DND-41 (cell line): ENCODE measurements at places on chromosomes 5 and 9.

GRCh38 chr9:98491828-98492227, 216.9 kb downstream of the GABBR2 start:
- DNase-seq, result no peak

GRCh38 chr5:94815313-94816039, 197.0 kb downstream of the SLF1 start:
- no peak for DNase-seq

DNA sequence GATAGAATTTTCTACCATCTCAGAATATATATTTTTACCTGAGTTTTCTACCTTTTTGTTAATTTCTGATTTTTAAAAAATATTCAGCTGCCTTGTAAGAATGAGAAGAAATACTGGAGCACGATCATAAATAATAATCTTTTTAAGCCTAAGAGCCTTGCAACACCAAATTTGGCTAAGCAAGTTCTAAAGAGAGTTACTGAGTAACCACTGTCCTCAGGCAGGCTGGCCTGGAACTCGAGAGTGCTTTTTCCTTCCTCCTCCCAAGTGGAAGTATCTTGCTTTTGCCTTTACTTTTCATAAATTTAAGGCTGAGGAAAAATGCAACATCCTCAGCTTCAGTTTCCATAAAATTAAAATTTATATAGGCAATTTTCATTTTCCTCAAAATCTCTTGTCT, 21.0 kb downstream of the GLRX start:
- no peak for DNase-seq

GRCh38 chr5:152187668-152188067, 217.4 kb downstream of the NMUR2 start:
- DNase-seq, result no peak

GRCh38 chr5:112528928-112529327, 109.9 kb upstream of the EPB41L4A start:
- no peak for DNase-seq

- no peak for DNase-seq
These were observed 106.0 kb upstream of the MTAP start for GRCh38 chr9:21696411-21696871.

- no peak for DNase-seq
These were observed 28.4 kb downstream of the PRRC2B start for GRCh38 chr9:131422241-131422792.

DNA sequence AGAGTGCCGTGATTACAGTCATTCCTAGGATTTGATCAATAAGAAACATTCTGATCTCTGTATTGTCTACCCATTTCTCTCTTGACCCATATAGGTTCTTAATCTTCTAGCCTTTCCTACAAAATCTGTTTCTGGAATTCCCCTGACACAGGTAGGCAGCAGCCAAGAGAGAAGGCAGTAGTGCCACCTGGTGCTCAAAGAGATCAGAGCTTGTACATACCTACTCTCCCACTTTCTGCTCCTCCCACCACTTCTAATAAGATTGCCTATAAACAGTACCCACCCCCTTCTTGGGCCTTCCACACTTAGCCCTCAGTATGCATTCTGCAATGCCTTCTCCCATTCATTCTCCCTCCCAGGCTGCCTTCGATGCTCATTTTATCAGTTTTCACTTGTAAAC, 117.4 kb upstream of the RORB start:
- peak; percentile 64 for DNase-seq

GRCh38 chr9:34413231-34413852, 36.6 kb upstream of the MYORG start:
- peak; percentile 68 for DNase-seq

DNA sequence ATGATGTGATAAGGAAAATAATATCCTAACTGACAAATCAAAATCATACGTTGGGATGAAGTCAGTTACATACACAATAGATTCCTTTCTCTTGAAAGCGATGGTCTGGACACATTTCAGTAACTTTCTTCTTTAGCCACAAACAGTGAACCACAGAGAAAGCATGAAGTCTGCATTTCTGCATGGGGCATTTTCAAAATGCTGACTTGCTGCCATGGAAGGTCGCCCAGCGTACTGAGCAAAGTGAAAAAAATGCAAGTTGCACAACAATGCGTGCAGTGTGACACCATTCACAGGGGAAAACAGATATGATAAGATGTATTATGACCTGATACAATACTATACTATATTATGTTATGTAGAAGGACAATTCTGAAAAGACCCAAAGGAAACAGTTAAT, 146.3 kb downstream of the SNX18 start:
- no peak for DNase-seq
